Stimulated activated CD8-positive, alpha-beta memory T cell treated with anti-CD3 and anti-CD28 coated beads, Interleukin-7, amount 100 ng/mL, for 48 hours (primary cell): ENCODE measurements at places on chromosomes 1 and 21.

DNA sequence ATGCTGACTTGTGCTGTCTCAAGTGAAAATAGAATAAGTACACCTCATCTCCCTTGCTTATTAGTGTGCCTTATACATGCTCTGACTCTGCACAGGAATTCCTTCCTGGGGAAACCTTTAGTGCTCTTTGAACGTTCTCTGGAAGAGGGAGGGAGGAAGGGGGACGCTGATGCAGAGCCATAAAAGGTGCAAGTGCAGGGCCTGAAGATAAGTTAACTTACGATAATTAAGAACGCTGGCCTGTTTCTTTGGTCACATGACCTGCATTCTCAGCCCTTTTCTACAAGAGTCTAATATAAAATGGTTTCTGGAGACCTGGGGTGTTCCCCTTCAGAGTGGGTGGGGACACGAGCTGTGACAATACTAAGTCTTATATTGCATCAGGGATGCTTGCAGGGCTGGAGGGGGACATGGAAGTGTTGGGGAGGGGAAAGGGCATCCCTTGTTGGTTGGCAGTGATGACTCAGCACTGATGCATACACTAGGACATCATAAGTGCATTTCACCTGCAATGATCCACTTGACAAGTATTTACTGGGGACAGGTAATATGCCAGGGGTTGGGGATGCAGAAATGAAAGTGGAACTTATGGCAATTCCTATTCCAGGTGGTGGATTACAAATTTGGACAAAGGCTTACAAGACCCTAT is 26.3 kb upstream of the KIAA0040 start:
- no peak for DNase-seq

- no peak for DNase-seq
Observed at GRCh38 chr1:205711105-205712048, 31.1 kb upstream of the SLC45A3 start.

- no peak for DNase-seq
Observed at GRCh38 chr1:208084220-208084619, 160.0 kb downstream of the PLXNA2 start.

GRCh38 chr1:247681288-247681897 is 1.9 kb upstream of the OR13G1 start:
- no peak for DNase-seq

DNA sequence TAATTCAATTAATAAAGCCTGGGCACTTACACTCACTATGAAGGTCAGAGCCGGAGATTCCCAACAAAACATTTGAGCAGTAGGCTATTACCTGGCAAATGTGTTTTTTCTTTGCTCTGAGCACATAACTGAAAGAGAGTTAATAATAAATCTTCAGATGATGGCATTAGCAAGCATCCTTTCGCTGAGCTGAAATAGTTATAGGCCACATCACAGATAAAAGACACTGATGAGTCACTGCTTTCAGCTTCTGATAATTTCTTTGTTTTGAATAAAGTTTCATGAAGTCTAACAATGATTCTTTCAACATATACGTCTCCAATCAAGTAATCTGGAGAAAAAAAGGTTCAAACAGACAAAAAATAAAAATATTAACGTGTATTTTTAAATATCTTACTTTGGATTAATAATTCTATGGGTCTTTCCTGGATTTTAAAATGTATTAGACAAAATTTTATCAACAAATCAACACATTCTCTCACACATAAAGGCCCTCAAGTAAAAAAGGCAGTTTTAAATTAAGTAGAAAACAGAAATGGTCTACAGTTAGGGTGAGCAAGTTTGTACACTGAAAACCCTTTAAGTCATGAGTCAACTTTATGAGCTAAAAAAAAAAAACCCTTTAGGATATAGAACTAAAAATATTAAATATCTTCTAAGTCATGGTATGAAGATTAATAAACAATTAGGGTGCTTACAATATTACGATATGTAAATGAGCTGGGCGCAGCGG is 33.1 kb downstream of the LTN1 start:
- DNase-seq = no peak

GRCh38 chr1:245000872-245001188 is 136.5 kb upstream of the HNRNPU start:
- DNase-seq = no peak

DNA sequence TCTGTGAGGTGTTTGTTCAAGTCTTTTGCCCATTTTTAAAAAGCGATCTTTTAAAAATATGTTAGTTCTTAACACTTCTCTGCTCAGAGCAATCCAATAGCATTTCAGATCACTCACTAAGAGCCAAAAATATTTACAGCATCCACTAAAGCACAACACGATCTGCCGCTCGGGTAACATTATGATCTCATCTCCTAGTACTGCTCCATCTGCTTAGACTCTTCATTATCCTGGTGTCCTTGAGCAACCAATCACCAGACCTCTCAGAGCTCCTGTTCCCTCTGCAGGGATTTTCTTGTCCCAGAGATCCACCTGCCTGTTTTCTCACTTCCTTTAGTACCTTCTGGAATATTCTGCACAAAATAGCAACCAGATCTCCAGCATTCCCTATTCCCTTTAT is 235.3 kb upstream of the ESRRG start:
- no peak for DNase-seq
